ENCODE measurements at places on chromosomes 12 and 14. TPM values are rescaled to one million over a fixed set of nuclear protein-coding genes. Genes with fewer than 3 reads are reported as not detected.
A peak's percentile ranks its signal among the peaks of the same experiment; 100 is the strongest.

DNA sequence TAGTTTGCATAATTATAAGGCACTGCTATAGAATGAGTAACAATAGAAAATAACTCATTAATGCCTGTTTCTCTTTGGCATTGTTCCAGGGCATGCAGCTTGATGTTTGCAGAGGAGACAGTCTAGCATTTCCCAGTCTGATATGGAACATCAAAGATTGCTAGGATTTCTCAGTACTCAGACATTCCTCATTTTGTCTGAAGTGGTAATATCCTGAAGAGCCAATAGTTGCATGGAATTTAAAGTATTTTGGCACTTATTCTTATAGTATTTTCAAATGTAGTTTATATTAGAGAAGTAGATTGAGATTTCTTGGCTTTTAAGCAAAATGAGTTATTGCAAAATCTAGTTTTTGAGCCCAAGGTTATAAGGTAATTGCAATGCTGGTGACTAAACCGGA lies 337.3 kb upstream of the E2F7 start:
- H3K4me1 ChIP-seq, result peaks cover 6% of the 10 kb centered on the region
- peaks cover 6% of the 10 kb centered on the region for H3K27me3 ChIP-seq
- H3K4me3 ChIP-seq, result no peak overlapping the region
- H3K27ac ChIP-seq, result no peak overlapping the region
- H3K36me3 ChIP-seq, result no peaks in the 10 kb centered on the region
- no peak for DNase-seq

- H3K4me1 ChIP-seq, result peaks cover 4% of the 10 kb centered on the region
- H3K27me3 ChIP-seq, result no peaks in the 10 kb centered on the region
- H3K36me3 ChIP-seq, result no peaks in the 10 kb centered on the region
- no peak overlapping the region for H3K4me3 ChIP-seq
- no peak for DNase-seq
Measured at GRCh38 chr12:18343708-18344107, 82.4 kb downstream of the PIK3C2G start.

- no peak overlapping the region for H3K4me3 ChIP-seq
- no peak for DNase-seq
- H3K27ac ChIP-seq, result no peak overlapping the region
- H3K27me3 ChIP-seq, result no peaks in the 10 kb centered on the region
Measured at GRCh38 chr14:73660511-73660910, 15.7 kb downstream of the DNAL1 start.

GRCh38 chr12:400828-401227 lies 616 bp upstream of the CCDC77 start:
- no peaks in the 10 kb centered on the region for H3K36me3 ChIP-seq
- H3K27me3 ChIP-seq, result no peaks in the 10 kb centered on the region
- no peak overlapping the region for H3K27ac ChIP-seq
- no peak overlapping the region for H3K4me3 ChIP-seq
- peaks cover 3% of the 10 kb centered on the region for H3K4me1 ChIP-seq
- no peak for DNase-seq

- no peak overlapping the region for H3K4me3 ChIP-seq
- H3K27ac ChIP-seq, result no peak overlapping the region
- no peaks in the 10 kb centered on the region for H3K4me1 ChIP-seq
Measured at GRCh38 chr14:74179856-74180255, 59.4 kb upstream of the VSX2 start.

GRCh38 chr12:106170285-106170684 lies 31.5 kb upstream of the NUAK1 start:
- H3K27me3 ChIP-seq, result peaks cover 2% of the 10 kb centered on the region
- H3K4me1 ChIP-seq, result peaks cover 9% of the 10 kb centered on the region
- H3K4me3 ChIP-seq, result no peak overlapping the region
- H3K36me3 ChIP-seq, result peaks cover 8% of the 10 kb centered on the region
- H3K27ac ChIP-seq, result no peak overlapping the region
- DNase-seq, result no peak

- peaks cover 38% of the 10 kb centered on the region for H3K4me1 ChIP-seq
- H3K36me3 ChIP-seq, result peaks cover 1% of the 10 kb centered on the region
- no peak for DNase-seq
- H3K27ac ChIP-seq, result peak overlapping the region; percentile 81
- H3K4me3 ChIP-seq, result no peak overlapping the region
Measured at GRCh38 chr12:66514581-66514980, 164.3 kb downstream of the GRIP1 start.

- no peaks in the 10 kb centered on the region for H3K27me3 ChIP-seq
- no peak overlapping the region for H3K27ac ChIP-seq
- H3K4me1 ChIP-seq, result peaks cover 5% of the 10 kb centered on the region
- H3K36me3 ChIP-seq, result no peaks in the 10 kb centered on the region
- no peak for DNase-seq
Measured at GRCh38 chr12:88763536-88764100, 183.3 kb upstream of the KITLG start.

Gene IRAK3
- total RNA-seq, result 0.97 TPM

Gene CLEC6A
- not detected for total RNA-seq

Gene REP15
- 1.3 TPM for total RNA-seq

Gene TAS2R50
- total RNA-seq, result 1.8 TPM

Gene CACNA2D4
- 0.92 TPM for total RNA-seq
